ENCODE measurements at places on chromosomes 2 and 18.

DNA sequence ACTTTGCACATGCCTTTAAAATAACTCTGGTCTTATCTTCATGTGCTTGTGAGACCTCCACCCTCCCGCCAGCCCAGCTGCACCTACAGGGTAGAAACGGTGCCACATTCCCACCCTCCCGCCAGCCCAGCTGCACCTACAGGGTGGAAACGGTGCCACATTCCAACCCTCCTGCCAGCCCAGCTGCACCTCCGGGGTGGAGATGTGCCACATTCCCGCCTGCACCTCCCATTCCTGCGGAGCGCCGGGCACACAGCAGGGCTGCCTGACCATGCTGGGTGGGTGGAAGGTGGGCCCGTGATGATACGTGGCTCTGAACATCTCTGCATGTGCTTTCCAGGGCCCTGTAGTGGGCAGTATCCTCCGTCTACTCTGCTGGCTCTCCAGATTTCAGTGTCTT lies 243.7 kb upstream of the PXDN start:
- DNase-seq, result no peak

DNA sequence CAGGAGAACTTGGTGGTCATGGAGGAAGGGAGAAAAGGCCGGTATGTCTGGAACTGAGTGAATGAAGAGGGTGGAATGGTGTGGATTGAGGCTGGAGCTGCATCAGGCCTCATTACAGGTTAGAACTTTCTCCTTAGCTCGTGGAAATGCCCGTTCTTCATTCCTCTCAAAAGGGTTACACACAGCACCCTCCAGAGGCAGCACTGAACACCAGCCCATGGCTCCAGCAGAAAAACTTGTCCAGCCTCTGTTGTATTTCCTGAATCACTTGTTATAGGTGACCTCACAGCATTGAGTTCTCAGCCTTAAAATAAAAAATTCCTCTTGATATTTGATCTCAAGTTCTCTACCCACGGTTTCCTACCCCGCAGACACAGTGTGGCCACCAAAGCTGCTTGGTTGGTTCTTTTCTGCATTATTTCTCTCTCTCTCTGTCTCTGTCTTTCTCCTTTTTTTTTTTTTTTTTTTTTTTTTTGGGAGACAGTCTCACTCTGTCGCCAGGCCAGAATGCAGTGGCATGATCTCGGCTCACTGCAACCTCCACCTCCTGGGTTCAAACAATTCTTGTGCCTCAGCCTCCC lies 89.6 kb downstream of the ITGB1BP1 start:
- no peak for DNase-seq

GRCh38 chr18:46360866-46361265 lies 256.7 kb downstream of the HAUS1 start:
- DNase-seq, result no peak

GRCh38 chr2:207533461-207534008 lies 3.8 kb downstream of the CREB1 start:
- no peak for DNase-seq

DNA sequence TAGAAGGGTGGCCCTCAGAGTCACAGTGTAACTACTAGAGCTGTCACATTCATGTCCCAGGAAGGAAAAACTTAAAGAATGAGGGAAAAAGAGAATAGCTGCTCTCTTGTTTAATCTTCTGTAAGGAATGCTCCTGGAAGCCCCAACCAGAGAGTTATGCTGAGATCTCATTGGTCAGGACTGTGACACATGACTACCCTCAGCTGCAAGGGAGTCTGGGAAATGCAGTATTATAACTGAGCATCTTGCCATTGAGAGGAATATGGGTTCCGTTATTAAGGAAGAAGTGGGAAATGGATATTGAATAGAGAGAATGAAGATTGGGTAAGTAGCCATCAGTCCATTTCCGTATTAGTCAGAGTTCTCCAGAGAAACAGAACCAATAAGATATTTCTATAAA lies 165.9 kb downstream of the ALPK2 start:
- DNase-seq, result no peak

DNA sequence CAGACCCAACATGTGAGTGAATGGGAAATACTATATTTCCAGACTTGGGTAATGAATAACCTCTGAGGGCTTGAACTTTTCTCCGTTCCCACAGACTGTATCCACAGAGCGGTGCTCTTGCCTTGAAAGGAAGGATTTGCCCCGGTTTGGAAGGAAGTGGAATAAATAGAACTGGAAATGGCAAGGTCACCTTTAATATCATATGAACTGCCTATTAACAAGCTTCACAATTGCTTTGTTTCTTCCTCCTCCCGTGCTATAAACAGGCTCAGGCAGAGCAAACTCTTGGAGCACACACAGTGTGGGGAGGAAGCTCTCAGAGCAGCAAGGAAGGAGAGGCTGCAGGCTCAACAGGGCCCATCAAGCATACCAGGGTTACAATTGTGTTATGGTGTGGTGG lies 28.5 kb upstream of the DARS1 start:
- DNase-seq, result no peak

Measured in stimulated activated CD8-positive, alpha-beta memory T cell treated with anti-CD3 and anti-CD28 coated beads, Interleukin-15, amount 100 ng/mL, for 4 hours (primary cell).